Activated naive CD4-positive, alpha-beta T cell (primary cell): ENCODE measurements at places on chromosomes 6 and 20.

DNA sequence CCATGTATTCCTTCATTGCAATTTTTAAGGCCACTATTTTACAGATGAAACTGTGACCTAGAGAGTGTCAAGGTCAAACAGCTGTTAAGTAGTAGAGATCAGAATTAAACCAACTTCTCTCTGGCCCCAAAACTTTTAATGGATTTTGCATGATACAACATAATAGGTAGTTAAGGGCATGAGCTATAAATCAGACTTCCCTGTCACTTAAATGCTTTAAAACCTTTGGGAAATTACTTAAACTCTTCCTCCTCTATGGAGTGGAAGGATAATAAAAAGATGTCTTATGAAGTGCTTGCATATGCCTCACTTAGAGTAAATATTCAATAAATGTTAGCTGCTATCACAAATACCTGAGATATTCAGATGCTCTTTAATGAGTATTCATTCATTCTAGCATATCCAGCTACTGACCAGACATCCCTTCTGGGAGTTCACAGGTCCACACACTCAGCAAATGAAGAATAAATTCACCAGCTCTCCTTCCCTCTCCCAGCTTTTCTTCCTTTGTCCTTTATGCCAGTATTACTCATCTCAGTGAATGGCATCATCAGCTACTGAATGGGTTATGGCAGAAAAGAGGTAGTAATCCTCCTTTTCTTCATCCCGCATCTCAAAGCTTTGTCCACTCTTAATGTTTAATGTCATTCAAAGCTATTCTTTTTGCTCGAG lies 36.2 kb downstream of the EYA4 start:
- DNase-seq = no peak

DNA sequence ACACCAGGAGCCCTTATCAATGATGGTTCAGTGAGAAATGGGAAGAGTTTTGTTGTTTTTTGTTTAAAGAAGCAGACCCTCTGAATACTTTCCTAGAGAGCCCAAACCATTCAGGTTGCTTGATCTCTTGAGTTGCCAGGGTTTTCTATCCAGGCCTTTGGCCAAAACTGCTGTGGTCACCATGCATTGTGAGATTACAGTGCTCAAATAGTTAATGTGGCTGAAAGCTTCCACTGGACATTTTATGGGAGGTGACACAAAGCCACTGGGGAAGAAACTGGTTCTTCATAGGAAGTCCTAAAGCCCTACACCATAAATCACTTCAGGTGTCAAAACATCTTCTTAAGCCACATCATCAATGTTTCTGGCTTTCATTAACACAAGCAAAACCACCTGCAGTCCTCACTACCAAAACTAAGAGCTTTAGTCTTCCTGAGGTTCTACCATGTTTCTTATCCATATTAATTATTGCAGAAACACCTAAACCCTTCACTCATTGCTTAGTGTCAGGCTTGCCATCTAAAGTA lies 101.6 kb downstream of the IBTK start:
- DNase-seq = no peak

DNA sequence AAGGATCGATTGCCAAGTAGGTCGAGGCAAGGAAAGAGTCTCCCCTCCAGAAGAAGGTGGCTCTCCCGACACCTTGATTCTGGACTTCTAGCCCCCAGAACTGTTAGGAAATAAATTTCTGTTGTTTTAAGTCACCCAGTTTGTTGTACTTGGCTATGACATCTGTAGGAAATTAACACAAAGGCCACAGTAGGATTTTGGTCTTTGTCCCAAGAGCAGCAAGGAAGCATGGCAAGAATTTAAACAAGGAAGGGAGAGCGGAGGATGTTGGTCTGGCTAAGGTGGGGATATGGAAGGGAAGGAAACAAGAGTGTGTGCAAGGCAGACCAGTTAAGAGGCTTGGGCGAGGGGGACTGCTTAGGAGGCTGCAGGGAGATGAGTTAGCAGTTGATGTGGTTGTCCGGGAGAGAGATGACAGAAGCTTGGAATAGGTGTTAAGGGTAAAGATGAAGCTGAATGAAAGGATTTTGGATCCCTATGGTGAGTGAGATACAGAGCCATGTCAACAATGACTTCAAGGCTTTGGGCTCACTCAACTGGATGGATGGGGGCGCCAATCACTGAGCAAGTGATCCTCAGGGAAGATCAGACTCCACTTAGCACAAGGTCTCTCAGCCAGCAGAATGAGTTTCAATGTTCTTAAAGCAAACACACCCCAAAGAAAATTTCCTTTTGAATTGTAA lies 140.5 kb upstream of the ZNF217 start:
- DNase-seq = no peak

GRCh38 chr20:40630713-40631112 lies 58.3 kb downstream of the MAFB start:
- DNase-seq = no peak

DNA sequence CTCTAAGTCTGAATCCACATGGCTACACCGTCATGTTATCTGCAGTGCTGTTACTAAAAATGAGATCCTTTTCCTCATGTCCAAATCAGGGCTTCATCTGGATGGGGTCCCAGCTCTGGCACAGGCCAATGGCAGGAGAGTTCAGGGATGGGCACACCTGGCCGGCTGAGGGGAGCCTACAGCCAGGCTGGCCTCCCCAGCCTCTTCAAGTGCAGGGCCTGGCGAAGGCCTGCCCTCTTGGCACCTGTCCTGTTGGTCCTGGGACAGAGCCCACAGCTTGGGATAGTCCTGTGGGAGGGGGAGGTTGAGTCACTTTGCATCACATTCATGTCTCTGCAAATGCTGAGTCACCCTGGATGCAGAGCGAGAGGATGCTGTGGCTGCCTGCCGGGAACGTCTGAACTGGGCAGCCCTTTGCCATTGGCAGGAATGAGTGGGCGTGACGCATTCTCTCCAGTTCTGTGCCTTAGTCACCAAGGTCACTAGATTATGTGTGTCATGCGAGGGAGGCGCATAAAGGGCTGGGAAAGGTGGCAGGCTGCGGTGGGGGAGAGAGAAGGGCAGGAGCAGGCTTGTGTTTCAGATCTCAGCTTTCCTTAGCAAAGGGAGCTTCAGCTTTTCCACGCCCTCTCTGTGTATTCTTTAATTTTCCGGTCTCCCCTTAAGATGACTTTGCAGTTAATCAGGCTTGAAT lies 223.2 kb upstream of the ECI2 start:
- no peak for DNase-seq

DNA sequence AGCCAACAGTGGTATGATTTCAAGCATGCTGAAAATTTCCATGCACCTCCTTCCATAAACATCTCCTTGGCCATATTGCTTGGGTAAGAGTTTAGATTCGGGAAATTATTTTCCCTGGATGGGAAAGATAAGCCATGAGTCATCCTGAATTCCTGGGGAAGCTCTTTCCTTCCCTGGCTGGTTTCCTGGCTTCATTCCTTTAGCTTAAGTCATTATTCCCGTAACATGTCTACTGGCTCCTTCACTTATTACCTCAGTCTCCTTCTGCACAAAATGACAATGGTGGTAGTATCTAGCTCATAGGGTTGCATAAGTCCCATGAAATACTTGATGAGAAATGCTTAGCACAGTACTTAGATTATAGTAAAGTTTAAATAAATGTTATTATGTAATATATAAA lies 27.6 kb downstream of the TINAG start:
- no peak for DNase-seq

GRCh38 chr6:132651062-132651461 lies 7.9 kb downstream of the TAAR1 start:
- no peak for DNase-seq

DNA sequence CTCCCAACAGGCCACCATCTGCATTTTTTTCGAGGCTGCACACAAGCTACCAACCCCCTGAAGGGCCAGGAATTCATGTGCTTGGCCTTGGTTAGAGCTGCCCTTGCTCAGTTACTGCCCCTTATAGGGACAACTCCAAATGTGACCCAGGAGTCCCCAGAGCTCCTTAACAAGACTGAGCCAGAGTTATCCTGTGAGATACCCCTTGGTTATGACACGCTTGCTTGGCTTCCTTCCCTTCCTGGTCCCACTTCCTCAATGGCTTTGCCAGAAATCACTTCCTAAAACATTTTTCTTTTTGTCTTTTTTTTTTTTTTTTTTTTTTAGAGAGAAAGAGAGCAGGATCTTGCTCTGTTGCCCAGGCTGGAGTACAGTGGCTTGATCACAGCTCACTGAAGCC lies 8.9 kb downstream of the TREM1 start:
- DNase-seq = no peak

DNA sequence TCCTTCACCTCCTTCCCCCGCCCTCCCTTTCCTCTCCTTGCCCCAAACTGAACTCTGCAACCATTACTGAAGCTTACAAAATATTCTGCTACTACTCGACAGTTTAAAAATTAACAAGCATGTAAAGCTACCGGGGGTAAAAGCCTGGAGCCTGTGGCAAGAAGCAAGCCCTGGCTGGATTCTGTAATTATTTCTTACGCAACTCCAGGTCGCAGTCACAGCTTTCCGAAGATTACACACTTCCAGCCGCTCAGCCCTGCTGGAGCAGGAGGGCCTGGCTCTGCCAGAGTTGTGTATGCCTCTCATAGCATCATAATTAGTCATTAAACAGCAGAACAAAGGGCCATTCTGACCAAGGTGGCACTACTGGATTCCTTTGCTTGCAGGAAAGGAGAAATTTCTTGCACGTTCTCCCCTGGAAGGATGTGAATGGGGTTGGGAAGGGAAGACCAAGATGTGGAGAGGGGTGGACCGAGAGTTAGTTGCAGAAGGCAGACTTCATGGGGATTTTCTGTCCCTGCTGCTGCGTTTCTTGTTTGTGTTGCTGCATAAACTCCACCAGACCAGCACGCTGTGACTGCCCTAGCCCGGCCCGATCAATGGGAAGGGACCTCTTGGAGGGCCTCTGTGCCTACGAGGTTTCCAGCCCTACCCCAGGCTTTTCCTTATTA lies 23.6 kb downstream of the FOXQ1 start:
- no peak for DNase-seq

- no peak for DNase-seq
These were observed 496.3 kb upstream of the MAP3K7 start for GRCh38 chr6:91083211-91083610.

GRCh38 chr20:49541733-49542513 lies 26.0 kb downstream of the PTGIS start:
- DNase-seq = no peak

GRCh38 chr6:2021713-2022125 lies 223.7 kb downstream of the GMDS start:
- DNase-seq = no peak

DNA sequence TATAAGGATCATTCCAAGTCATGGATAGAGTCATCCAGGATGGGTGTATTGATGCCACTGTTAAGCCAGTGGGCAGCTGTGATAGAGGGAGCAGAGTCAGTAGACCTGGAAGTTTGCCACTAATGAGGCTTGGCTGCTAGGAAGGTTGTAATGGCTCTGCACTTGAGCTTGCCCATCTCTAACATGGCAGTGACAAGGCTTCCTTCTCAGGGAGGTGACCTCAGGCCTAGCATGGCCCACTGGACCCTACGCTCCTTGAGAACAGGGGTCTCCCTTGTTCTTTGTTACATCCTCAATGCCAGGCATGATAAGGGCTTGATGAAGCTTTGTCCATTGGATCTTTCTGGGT lies 155.1 kb downstream of the CD83 start:
- no peak for DNase-seq

DNA sequence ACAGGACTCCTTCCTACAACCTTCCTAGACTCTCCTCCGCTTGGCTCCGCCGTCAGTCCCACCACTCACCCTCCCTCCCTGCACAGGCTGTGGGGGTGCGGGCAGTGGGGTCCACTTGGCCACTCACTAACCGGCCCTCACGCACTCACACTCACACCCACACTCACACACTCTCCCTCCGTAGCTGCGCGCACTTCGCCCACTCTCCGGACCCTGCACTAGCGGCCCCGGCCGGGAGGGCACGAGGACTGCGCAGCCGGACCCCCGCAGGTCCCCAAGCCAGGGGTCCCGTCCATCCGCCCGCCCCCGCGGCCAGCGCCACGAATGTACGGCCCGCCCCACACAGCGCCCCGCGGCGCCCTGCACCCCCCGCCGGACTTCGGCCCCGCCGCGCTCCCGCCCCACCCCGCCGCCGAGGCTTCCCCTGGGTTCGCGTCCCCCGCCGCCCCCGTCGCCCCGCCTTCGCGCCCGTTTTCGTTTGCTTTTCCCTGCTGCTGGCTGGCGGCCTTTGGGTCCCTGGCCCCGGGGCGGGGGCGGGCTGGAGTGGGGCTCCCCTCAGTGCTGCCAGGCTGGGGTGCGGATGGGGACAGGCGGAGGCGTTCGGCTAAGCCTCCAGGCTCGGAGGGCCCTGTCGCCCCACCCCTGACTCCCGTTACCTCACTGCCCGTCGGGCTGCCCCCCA lies 23.0 kb upstream of the SLC22A7 start:
- no peak for DNase-seq

GRCh38 chr6:5718231-5718947 lies 288.3 kb downstream of the NRN1 start:
- DNase-seq = no peak

DNA sequence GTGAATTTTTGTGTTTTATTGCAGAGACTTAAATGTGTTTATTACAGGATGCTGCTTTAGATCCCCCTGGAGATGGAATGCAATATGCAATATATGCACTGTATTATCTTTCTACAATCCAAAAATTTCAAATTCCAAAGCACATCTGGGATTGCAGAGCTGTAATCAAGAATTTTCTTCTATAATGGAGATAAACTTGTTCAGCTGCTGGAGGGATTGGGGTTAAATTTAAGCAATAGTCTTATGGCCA lies 66.4 kb downstream of the MKKS start:
- DNase-seq = no peak

GRCh38 chr6:2583459-2583858 lies 167.3 kb downstream of the MYLK4 start:
- DNase-seq = no peak

- no peak for DNase-seq
These were observed 2.7 kb downstream of the AKAP12 start for GRCh38 chr6:151242420-151242861.

DNA sequence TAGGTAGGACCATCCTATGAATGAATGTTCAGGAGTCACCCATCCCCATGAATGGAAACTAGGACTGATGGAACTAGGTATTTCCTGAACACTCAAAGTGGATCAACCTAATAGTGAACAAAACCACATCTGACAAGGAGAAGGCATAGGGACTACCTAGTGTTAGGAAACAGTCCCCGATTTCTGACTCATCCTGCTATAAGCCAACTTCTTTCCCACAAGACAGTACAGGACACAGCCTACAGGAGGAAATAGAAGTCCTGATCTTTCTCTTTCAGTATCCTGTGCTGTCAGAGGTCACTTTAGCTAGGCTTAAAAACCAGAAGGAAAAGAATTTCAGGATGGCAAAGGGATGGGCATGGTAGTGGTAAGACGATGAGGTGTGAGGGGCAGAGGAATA lies 19.5 kb upstream of the GMDS start:
- DNase-seq = no peak

DNA sequence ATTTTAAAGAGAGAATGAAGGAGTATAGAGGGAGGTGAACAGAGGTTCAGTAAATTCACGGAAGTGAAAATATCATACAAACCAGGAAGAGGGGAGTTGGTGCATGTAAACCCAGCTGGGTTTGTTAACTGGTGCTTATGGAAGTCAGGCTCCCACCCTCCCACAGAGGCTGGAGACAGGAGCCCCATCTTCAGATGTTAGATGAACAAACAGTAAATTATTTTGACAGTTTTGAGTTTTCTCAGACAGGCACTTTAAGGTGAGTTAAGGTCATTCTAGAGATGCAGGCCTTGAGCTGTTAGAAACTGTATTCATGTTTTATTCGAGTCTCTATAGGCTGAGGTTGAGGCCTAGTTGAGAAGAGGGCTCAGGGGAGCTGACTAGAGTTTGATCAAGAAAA lies 41.8 kb upstream of the FUCA2 start:
- no peak for DNase-seq

- no peak for DNase-seq
These were observed 492.5 kb downstream of the CDKAL1 start for GRCh38 chr6:21026576-21027273.

- DNase-seq = no peak
These were observed 69.2 kb upstream of the LYRM2 start for GRCh38 chr6:89707766-89708165.
